ENCODE measurements at places on chromosomes 12 and 14. TPM values are rescaled to one million over a fixed set of nuclear protein-coding genes. Genes with fewer than 3 reads are reported as not detected.

Gene IQSEC3
- total RNA-seq, result 0.09 TPM

Gene TESPA1
- total RNA-seq, result not detected

Gene RNASE2
- not detected for total RNA-seq

Gene SMCO2
- total RNA-seq, result not detected

Gene TSPAN9
- 31.9 TPM for total RNA-seq

Gene PAX9
- total RNA-seq, result not detected

Gene BEGAIN
- 0.35 TPM for total RNA-seq

Gene SDR9C7
- not detected for total RNA-seq

Gene TAS2R20
- 0.68 TPM for total RNA-seq

Gene PDE3A
- total RNA-seq, result 3.7 TPM

Gene GYS2
- not detected for total RNA-seq

Gene ZDHHC22
- not detected for total RNA-seq

Gene RNFT2
- 1.5 TPM for total RNA-seq

Gene RPL36AL
- 178 TPM for total RNA-seq

Gene TTC9
- 0.17 TPM for total RNA-seq

Gene CCDC177
- total RNA-seq, result 0.12 TPM

Gene C12orf54
- total RNA-seq, result not detected

Gene FANCM
- 2.5 TPM for total RNA-seq

Gene IKZF4
- 10.4 TPM for total RNA-seq

Gene PIWIL1
- total RNA-seq, result not detected

Gene SIX4
- 9.1 TPM for total RNA-seq

Gene OTUB2
- 2.6 TPM for total RNA-seq

Gene GPR162
- 3.7 TPM for total RNA-seq

Gene CCDC38
- total RNA-seq, result not detected
